ENCODE measurements at places on chromosomes 1 and 21.

GRCh38 chr21:38354746-38355145 lies 98.0 kb downstream of the KCNJ15 start:
- no peak for DNase-seq

- DNase-seq, result no peak
Measured at GRCh38 chr1:35894183-35894582, 11.2 kb downstream of the AGO1 start.

- DNase-seq, result no peak
Measured at GRCh38 chr1:18997508-18997907, 41.0 kb upstream of the IFFO2 start.

DNA sequence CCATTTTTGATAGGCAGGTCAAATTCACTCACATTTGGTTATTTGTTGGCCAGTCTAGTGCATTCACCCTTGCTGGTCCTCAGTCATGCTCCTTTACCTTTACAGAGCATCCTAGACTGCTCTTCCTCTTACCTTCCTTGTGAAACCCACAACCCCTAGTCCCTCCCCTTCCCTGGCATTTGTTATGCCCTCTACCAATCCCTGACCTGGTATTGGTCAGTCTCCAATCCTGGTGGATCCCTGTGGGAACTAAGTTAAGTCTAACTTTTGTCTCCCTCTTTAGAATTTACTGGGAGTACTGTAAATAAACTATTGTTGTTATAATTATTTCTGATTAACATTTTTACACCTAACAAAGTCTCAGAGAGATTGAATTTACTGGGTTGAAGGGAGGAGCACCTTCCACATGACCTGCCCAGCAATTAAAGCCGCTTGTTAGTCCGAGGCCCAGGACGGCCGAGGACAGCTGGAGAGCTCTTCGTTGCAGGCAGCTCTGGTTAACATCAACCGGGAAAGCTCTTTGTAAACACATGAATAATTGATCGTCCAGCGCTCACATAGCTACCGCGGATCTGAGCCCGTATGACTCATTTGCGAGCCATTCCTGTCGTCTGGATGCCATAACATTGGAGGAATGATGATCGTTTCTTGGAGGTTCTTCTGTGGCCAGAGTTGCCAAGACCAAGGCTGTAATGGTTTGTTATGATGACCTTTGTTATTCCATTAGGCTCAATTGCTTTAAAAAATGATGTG lies 31.9 kb downstream of the MTARC1 start:
- no peak for DNase-seq

All from LoVo (cell line).